ENCODE measurements at places on chromosomes 2 and 18.

DNA sequence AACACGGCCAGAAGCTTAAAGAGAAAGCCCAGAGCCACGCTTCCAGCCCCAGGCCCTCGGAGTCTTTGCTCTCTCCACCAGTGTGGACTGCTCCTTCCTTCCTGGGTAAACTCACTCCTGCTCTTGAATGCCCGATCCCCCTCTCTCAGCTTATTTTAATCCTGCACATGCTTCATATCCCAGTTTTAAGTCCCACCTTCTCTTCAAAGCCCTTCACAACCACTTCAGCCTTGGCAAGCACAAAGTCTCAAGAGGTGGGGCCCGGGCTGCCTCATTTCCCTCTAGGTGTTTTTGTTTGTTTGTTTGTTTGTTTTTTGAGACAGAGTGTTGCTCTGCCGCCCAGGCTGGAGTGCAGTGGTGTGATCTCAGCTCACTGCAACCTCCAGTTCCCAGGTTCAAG, 21.6 kb upstream of the CREG2 start:
- DNase-seq: no peak

GRCh38 chr2:96186562-96186961, 22.1 kb downstream of the STARD7 start:
- no peak for DNase-seq

DNA sequence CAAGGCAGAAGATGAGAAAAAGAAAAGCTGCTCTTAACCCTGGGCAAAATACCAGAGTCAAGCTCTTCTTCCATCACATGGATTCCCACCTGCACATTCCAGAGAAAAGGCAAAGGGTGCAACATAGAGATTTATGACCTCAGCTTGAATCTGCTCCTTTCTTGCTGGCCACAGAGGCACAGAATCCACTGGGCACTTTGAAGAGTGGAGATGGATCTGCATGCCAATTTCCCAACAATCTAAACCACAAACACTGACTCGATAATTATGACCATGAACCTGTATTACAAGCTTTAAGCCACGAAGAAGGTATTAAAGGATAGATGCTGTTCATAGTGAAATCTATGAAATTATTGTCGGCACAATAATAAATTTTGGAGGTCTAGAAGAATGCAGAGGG, 237.3 kb downstream of the PID1 start:
- DNase-seq: no peak

- DNase-seq: no peak
These were observed 16.8 kb upstream of the ALPI start for GRCh38 chr2:232438951-232439757.

- no peak for DNase-seq
These were observed 12.4 kb upstream of the KCNE4 start for GRCh38 chr2:223039618-223040017.

DNA sequence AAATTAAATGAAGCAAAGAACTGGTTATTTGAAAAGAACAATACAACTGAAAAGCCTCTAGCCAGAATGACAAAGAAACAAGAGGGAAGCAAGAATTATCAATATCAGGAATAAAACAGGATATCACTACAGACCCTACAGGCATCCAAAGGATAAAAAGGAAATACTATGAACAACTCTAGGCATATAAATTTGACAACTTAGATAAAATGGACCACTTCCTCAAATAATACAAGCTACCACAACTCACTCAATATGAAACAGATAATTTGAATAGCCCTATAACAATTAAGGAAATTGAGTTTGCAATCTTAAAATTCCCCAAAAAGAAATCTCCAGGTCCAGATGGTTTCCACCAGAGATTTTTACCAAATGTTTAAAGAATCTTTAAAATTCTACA, 19.8 kb downstream of the RPRD1A start:
- DNase-seq: no peak

- DNase-seq: no peak
These were observed 59.4 kb downstream of the RHOB start for GRCh38 chr2:20506201-20506685.

DNA sequence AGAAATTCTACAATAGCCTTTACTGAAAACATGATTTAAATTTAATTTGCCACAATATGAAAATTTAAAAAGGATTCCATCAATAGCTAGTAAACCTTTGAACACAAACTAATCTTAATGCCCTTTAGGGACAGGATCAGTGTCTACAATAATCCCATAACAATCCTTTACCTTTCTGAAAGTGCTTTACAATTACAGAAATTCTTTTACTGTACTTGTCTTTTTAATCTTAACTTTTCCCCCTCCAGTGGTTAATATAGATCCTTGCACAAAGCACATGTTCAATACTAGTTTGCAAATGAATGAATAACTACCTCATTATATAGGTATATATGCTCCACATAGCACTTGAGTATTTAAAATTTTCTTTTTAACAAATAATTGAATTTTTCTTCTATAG, 122.6 kb downstream of the PLEKHA3 start:
- DNase-seq: no peak

DNA sequence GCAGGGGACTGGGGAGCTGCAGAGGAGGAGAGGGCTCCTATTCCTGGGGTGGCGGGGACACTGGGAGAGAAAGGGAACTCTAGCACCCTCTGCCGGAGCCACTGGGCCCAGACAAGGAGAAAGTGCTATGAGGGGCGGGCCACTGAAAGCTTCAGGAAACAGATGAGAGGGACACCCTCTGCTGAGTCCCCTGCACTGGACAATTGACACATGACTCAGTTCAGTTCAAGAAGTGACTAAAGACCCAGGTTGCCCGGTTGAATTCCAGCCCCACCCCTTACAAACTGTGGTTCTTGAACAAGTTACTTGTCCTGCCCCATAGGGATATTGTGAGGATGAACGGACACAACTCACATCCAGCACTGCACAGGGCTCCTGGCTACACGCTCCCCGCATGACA, 5.0 kb downstream of the RUFY4 start:
- no peak for DNase-seq

GRCh38 chr2:45299361-45299760, 290.1 kb upstream of the SIX2 start:
- no peak for DNase-seq

- DNase-seq: no peak
These were observed 1.1 kb downstream of the CNDP2 start for GRCh38 chr18:74497324-74497676.

GRCh38 chr2:27953077-27953476, 62.5 kb downstream of the BABAM2 start:
- DNase-seq: no peak

DNA sequence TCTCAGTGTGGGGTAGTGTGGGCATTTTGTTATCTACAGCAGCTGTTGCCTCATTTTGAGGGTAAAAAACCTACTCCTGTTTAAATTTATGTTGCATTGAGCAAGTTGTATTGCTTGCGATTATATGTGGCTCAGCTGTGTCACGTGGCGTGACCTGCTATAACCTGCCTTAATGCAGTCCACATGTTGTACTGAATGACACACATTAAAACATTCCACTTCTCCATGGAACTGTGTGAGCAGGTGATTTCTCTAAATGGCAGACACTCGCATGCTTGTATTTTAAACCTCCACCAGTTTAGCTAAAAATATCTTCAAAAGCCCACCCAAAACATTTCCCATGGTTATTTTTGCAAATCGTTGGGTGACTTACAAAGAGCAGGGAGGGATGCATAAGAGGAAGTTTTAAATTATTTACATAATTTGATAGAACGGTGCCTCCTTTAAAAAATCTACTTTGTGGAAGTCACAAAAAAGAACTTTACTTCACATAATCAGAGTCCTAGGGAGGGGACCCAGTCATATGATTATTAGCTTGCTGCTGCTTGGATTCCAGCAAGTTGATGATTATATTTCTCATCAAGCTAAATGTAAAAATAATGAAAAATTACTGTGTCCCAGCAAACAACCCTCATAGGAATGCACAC, 163.3 kb upstream of the ZEB2 start:
- DNase-seq: no peak

DNA sequence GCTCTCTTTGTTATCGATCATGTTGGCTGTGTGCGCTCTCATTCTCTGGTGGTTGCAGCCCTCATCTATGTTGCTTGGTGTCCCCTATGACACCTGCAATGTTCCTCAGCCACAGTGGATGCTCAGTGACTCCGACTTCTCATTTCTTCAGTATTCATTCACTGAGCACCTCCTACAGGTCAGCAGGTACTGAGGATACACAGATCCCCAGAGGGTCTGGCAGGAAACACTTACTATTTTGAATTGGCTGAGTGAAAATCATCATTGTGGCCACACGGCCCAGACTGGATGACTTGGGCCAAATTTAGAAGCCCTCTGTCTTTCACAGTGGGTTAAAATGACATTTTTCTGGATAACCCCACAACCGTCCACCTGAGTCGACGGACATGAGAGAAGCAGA, 32.1 kb downstream of the EN1 start:
- no peak for DNase-seq

- DNase-seq: no peak
These were observed 21.8 kb downstream of the ATG4B start for GRCh38 chr2:241659150-241659739.

GRCh38 chr2:44546459-44547127, 184.8 kb downstream of the CAMKMT start:
- DNase-seq: no peak

DNA sequence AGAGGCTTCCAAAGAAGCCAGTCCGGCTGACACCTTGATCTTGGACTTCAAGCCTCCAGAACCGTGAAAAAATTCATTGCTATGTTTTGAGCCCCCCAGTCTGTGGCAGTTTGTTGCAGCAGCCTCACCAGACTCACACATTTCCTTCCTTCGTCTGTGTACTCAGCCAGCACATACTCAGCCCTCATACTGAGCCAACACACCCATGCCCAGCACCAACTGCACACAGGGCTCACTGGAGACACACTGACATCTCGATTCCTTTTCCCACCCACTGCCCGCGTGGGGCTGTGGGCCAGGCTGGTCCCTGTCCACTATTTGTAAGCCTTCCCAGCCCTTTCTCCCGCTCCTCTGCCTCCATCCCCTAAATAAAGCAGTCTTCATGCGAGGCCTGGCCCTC, 24.1 kb upstream of the NMUR1 start:
- no peak for DNase-seq

DNA sequence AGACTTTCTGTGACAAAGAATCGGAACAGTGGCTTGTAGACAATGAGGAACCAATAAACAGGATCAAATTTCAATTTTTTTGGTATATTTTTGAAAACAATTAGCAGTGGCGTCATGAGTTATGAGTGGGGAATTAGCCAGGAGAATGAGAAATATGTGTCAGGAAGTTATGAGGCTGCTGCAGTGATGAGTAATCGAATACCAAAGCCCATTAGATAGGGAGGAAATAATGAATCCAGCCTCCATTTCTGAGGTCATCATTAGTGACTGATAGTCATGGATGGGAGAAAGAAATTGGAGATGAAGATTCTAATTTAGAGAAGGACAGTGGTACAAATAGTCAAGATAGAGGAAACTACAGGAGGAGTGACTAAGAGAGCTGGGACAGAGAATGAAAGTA, 673.1 kb upstream of the VRK2 start:
- DNase-seq: no peak

DNA sequence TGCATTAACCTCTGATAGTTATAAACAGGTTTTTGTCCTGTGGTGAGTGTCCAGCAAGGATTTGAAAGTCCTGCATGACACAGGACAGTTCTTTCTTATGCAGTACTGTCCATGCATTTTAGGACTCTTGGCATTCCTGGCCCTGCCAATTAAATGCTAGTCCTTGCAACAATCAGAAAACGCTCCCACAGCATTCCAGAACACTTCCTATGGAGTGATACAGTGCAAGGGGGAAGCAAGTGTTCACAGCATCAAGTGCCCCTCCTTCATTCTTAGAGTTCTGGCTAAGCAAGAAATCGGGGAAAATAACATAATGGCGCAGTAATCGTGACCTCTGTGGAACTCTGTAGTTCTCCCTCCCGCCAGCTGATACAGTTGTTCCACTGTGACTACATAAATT, 62.9 kb downstream of the ARHGAP28 start:
- DNase-seq: no peak

DNA sequence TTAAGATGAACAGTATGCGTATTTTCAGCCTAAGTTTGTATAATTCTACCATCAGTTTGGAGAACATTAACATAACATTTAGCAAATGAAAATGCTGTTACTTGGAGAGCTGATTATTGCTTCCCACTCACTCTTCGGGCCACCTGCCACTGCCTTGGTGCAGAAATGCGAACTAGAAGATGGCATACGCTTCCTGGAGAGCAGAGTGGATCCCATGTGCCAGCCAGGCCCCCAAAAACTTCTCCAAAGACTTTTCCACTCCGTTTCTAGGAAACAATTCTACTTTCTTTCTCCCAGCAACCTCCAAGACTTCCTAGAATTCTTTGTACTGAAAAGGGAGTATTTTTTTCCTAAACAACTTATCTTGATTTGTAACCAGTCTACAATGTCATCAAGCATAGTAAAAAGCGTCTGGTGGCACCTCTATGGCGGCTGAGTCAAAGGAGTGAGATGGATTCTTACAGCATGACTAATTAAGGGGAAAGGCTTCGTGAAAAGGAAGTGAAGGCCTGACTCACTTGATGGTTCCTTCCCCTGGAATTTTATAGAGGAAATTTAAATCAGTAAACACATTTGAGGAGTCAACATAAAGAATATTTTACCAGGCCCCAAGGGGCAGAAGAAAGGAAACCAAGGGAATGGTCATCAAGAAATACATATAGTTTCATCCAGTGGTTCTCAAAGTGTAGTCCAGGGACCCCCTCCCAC, 36.6 kb downstream of the FEZ2 start:
- no peak for DNase-seq

- no peak for DNase-seq
These were observed 10.7 kb downstream of the KCNF1 start for GRCh38 chr2:10922307-10923007.

GRCh38 chr2:98749066-98749450, 18.1 kb upstream of the MGAT4A start:
- peak; percentile 66 for DNase-seq

GRCh38 chr2:88690591-88691338, 708 bp upstream of the RPIA start:
- DNase-seq: no peak

GRCh38 chr2:217833439-217833838, 169.4 kb downstream of the TNS1 start:
- no peak for DNase-seq

DNA sequence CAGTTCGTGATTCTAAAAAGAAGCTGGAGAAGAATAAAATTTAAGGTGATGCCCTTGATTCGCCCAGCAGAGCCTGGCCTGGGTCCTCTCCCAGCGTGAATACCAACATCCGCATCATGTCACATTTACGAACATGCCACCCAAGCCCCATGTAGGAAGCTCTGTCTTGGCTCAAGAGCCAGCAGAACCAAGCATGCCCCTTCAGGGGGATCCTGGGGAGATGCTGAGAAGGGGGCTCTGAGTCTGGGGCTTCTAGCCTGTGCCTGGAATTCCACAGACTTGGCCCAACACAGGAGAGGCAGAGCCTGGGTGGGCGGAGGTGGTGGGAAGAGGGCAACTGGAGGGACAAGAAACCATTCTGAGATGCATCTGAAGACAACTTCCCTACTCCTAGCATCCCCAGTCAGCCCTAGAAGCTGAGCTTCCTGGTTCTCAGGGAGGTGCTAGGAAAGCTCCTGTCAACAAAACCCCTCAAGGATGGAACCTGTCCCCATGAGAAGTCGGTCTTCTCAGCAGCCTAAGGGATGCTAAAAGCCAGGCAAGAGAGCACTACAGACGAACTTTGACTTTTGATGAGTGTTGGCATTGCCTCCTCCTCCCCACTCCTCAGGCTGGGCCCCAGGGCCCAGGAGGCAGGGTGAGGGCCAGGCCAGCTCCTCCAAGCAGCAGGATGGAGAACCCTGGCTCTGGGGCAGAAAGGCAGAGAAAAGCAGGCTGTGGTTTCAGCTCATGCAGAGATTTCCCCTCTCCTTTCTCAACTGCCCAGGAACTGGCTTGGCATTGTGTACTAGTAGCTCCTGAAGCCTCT, 57.9 kb downstream of the POLR1A start:
- DNase-seq: no peak

GRCh38 chr18:37391698-37392548, 173.7 kb downstream of the CELF4 start:
- no peak for DNase-seq

Data from NCI-H2171 (cell line).